Muscle of leg (tissue), 16 donors: ENCODE measurements at places on chromosomes 7 and 10.

GRCh38 chr7:146728141-146728540 lies 611.5 kb downstream of the CNTNAP2 start:
- no peak for DNase-seq

- DNase-seq: no peak
These were observed 89.1 kb upstream of the TRIM24 start for GRCh38 chr7:138370956-138371355.

GRCh38 chr7:50284296-50284695 lies 20.2 kb upstream of the IKZF1 start:
- DNase-seq: no peak

- DNase-seq: no peak
These were observed 31.0 kb downstream of the STK32C start for GRCh38 chr10:132276706-132277105.

DNA sequence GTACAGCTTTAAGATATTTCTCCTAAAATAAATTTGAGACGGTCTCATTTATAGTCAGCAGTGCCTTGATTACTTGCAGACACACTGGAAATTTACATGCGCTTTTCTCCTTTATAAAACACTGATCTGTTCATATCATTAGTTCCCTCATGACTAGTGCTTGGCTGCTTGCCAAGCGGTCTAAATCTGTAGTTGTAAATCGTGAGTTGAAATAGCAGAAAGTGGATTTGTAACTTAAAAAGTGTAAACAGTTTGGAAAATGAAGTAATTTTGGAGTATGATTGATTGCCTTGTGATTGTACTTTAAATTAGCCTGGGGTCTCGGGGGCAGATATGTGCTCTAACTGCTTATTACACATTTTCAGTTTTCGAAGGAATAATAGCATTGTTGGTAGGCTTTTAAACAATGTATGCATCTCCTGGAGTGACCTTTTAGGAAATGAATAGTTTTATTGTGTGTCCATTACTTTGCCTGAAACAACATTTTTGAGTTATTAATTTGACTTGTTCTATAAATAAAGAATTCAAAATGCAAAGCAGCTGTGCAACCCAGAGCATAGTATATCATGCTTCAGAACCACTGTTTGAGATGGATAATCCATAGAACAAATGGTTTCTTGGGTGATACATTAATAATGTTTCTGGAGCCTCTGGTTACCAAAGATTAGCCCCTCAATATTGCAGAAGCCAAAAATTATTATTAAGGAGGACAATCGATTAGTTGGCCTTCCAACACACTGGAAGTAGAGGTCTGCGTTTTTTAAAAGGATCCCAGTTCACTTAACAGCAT lies 73.3 kb downstream of the ARID5B start:
- DNase-seq: peak; percentile 97

DNA sequence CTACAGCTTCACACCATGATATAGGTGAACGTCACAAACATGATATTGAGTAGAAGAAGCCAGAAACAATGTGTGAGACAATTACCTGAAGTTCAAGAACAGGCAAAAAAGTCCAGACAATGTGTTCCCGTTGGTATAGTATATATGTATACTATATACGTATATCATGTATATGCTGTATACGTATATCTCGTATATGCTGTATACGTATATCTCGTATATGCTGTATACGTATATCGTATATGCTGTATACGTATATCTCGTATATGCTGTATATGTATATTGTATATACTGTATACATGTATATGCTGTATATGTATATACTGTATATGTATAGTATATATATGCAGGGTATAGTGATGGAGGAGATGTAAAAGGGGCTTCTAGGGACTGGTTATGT lies 10.8 kb downstream of the ZSCAN25 start:
- DNase-seq: no peak

DNA sequence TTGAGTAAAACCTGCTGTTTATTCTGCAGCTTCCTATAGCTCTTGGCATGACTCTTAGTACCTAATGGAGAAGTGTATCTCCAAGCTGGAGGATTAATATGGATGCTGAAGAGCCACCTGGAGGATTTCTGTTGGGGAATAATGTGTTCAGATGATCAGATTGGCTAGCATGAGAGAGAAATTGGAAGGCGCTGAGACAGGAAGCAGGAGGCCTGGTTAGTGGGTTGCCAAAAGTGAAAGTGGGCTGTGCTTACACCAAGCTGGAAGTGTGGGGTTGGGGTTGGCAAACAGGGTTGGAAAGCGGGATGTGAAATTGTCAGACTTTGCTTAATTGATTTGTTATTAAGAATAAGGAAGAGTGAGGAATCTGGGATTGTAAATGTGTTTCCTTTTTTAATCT lies 111.8 kb upstream of the PLPP4 start:
- DNase-seq: peak; percentile 3

- DNase-seq: no peak
These were observed 41.6 kb upstream of the FAM204A start for GRCh38 chr10:118383699-118384098.

- no peak for DNase-seq
These were observed 702.3 kb downstream of the LRMDA start for GRCh38 chr10:76133597-76134255.

GRCh38 chr7:24395512-24395911 lies 111.5 kb downstream of the NPY start:
- peak; percentile 40 for DNase-seq

- DNase-seq: no peak
These were observed 648.7 kb downstream of the PARD3 start for GRCh38 chr10:34166354-34166753.

GRCh38 chr7:44712012-44712411 lies 36.6 kb upstream of the ZMIZ2 start:
- no peak for DNase-seq

GRCh38 chr7:112791465-112792168 lies 1.4 kb upstream of the TMEM168 start:
- DNase-seq: no peak

DNA sequence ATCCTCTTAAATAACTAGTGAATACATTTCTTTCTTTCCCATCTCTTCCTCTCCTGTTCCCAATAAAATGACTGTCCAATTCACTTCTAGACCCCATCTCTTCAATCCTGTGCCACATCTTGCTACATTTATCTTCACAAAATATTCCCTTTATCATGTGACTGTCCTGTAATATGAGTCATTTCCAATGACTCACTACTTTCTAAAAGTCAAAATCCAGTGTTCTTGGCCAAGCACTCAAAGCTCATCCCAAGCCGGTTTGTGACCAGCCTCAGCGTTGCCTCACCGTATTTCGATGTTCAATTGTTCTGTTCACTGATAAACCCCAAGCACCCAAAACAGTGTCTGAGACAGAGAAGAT lies 104.7 kb downstream of the PARD3 start:
- DNase-seq: peak; percentile 58

DNA sequence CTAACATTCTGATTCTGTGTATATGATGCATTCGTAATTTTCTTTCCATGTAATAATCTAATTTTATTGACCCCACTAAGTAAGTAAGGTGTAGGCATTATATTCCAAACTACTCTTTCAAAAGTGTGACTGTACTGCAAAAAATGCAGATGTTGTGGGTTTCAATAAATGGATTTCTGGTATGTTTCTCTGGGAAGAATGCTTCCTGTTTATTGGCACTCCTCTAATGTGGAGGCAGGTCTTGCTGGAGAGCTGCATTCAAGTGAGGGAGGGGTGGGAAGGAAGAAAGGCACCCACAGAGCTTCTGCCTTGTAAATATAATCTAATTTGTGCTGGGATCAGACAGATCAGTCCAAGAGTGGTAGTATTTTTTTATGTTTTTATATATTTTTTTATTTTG lies 23.9 kb downstream of the ST7 start:
- DNase-seq: no peak

DNA sequence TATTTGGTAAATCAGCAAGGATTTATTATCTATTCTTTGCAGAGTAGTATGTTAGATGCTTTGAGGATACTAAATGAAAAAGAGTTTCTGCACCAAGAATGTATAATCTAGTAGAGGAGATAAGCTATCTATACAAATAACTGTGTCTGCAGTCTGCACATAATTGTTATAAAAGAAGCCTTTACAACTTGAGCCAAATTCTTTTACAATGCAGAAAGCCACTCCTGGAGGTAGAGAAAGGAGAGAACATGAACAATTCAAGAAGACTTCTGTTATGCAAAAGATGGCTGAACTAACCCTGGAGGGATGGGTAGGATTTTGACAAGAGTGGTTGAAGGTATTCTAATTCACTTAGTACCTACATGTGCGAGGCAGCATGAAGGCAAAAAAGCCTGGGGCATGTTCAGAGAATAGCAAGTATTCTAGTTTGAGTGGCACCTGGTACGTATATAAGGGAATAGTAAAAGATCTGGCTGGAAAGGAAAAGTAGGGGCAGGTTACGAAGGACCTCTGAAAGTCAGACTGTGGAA lies 251.1 kb upstream of the KAT6B start:
- DNase-seq: no peak

DNA sequence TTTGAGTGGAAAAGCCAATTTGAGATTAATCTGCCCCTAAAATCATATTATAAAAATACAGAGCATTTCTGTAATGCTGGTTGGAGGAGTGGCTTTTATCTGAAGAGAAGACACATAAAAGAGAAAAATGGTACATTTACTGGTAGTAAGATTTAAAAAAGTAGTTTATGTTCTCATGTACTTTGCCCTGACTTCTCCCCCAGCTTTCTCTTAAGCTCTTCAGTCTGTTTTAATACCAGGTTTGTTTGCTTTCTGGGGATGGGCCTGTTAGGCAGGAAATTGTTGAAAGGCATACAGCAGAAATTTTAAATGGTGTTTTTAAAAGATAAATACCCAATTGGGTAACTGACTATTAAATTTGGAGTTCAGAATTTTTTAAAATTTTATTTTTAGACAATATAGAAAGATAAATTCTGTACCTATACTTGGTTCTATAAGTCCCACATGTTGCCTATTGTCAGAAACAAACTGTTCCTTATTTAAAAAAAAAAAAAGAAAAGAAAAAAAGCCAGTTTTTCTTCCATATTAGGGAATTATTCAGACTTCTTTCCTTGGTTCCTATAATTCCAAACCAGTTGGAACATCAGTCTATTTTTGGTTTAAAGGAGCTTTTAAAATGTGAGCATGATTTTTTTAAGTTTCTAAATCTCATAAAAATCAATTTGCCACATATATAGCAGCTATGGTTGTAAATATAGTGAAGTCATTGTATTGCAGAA lies 136.6 kb downstream of the ARID5B start:
- DNase-seq: no peak

DNA sequence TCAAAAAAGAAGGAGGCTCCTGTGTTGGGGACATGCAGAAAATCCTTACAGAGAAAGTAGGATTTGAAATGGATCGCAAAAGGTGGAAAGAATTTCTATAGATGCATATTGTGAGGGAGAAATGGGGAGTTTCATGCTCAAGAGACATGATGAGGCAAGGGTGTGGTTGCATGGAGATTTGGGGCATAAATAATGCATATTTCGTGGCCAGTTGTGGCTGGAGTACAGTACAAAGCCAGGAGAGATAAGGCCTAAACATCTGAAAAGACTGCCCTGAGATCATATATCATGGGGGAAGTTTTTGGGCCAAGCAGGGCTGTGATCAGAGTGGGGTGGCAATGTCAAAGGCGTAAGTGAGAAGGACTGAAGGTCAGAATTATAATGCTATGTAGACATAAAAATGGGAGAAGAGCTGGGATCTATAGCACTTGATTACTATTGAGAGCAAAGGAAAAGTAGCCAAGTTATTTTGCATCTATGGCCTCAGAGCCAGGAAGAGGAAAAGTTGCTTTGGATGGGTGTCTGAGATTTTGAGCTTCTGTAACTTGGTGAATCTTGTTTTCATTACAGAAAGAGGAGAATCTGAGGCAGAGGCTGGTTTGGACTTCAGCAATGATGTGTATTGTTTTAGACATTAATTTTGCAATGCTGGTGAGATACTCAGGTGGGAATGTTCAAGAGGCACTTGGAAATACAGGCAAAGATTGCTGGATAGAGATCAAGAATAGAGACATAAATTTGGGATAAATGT lies 166.6 kb downstream of the INHBA start:
- DNase-seq: no peak

- DNase-seq: peak; percentile 78
These were observed 26.5 kb upstream of the GSAP start for GRCh38 chr7:77442636-77443035.

GRCh38 chr10:47361293-47361692 lies 13.1 kb downstream of the RBP3 start:
- DNase-seq: no peak

DNA sequence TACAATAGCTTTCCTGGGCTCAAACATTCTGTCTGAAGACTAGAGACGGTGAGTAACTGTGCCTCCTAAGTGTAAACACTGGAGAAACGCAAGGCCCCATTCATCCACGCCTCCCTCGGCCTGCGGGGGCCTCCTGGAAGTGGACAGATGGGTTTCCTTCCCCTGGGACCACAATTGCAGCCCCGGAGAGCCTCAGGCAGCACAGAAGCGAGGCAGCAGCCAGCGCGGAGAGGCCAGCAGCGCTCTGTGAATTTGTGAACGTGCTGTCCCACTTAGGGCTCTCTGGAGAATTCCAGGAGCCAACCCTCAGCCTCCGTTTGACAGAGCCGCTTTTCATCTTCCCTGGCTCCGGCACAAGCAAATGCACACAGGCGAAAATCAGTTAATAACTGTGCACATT lies 23.2 kb upstream of the CALN1 start:
- DNase-seq: peak; percentile 50

GRCh38 chr10:78931321-78932053 lies 137.3 kb upstream of the ZMIZ1 start:
- DNase-seq: peak; percentile 85

DNA sequence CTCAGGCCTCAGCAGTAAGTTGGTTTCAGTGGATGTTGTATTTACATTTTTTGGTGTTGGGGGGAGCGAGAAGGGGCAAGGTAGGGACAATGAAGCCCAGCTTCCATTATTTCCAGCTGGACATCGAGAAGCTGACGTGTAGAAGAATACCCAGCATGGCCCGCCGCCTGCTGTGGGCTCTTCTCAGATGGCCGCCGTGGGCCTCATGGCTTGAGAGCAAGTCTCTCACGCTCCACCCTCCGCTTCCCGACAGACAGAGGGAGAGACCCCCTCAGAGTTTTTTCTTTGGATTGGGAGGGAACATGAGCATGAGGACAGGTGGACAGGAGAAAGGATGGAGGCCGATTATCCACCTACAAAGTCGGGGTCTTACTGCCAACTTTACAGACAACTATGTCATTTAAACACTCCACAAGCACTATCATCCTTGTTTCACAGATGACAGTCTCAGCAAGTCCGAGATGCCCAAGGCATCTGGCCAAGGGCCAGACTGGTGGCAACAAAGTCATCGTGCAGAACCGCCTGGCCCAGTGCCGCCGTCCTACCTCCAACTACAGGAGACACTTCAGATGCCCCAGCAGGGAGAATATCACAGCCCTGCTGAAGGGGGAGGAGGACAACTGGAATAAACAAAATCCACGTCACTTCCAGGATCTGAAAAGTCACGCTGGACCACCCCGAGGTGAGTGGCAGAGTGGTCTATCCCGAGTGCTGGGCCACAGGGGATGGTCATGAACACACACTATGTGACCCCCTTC lies 195.9 kb downstream of the DIP2C start:
- no peak for DNase-seq

DNA sequence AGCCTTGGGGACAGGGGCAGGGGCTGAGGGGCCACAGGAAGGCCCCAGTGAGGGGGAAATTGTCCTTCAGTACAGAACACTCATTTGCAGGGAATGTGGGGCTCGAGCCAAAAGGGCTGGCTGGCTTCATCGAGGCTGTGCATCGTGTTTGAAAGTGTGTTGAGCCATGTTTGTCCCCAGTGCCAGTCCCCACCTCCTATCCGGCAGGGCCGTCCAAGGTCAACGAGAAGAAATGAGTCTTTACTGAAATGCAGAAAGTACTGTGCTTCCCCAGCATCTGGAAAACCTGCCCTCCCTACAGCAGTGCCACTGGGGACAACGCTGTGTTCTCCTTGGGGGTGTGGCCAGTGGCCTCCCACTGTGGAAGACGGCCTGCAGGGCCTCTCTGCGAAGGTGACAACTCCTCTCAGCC lies 214.1 kb downstream of the KLF6 start:
- peak; percentile 33 for DNase-seq
